ENCODE measurements at places on chromosomes 5 and 9.

DNA sequence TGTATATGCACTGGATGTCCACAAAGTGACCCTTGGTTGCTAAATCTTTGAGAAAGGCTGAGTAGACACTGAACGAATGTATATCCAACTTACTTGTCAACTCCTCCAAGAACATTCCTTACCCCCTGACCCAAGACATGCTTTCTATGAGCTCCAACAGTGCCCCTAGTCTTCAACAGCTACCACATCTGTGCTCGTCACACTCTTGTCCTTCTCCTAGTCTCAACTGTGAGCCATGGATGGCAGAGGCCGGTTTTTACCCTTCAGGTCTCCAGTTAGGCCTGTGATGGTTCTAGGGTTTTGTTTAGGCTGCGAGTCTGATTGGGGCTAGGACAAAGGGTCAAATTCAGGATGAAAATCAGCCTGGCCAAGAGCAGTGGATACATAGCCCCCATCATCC lies 19.0 kb upstream of the GPX3 start:
- no peak for DNase-seq

DNA sequence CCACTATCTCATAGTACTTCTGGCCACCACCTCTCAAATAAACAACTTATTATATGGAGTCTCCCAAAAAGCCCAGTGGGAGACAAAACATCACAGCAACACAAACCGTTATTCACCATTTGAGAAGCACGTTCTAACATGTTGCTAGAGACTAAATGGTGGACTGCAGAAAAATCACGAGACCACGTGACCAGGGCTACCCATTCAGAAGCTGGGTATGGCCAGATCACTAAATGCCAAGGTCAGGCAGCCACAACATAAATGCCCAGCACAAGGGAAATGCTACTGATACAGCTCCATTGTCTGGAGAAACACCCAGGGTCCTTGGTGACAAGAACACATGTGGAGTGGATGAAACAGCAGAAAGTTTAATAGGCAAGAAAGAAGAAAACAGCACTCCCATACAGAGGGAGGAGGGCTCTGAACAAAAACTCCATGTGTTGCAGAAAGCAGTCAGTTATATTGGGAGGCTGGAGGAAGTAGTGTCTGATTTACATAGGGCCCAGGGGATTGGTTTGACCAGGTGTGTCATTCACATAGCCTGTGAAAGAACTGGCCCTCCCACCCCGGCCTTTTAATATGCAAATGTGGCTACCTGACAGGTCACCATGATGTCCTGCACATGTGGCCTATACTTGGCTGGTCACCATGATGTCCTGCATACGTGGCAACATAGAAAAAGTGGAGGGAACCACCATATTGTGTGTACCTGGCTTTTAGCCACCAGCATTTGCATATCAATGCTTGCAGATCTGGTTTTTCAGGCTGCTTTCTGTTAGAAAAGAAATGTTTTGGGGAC lies 97.2 kb downstream of the TRIM36 start:
- no peak for DNase-seq

GRCh38 chr5:18305288-18305924 lies 671.1 kb downstream of the TAF11L14 start:
- peak; percentile 90 for DNase-seq

- DNase-seq = no peak
These were observed 44.4 kb upstream of the SAP30L start for GRCh38 chr5:154401355-154401754.

GRCh38 chr5:95110118-95110517 lies 174.8 kb downstream of the MCTP1 start:
- DNase-seq = no peak

- DNase-seq = no peak
These were observed 43.2 kb upstream of the BRINP1 start for GRCh38 chr9:119412399-119412798.

- no peak for DNase-seq
These were observed 4.8 kb downstream of the IL9 start for GRCh38 chr5:135890867-135891266.

GRCh38 chr5:89452081-89452480 lies 569.1 kb upstream of the MEF2C start:
- DNase-seq = no peak

DNA sequence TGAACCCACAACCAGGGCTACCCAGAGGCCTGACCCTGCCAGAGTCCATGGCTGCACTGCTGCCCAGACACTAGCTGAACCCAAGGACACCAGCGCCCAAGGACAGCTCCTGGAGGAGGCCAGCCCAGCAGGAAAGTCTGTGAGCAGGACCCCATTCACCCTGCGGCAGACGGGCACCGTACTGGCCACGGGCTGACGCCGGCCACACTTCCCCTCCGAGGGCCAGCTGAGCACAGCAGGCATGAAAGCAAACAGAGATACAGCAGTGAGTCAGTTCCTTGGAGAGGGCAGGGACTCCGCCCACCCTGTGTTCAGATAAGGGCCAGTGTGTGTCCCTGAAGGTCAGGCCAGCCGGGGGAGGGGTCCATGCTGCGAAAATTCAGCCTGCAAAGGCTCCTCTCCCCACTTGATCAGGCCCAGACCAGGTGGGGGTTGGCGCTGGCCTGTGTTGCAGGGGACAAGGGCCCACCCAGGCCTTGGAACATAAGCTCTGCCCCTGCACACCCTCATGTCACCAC lies 3.2 kb downstream of the RNF208 start:
- no peak for DNase-seq

DNA sequence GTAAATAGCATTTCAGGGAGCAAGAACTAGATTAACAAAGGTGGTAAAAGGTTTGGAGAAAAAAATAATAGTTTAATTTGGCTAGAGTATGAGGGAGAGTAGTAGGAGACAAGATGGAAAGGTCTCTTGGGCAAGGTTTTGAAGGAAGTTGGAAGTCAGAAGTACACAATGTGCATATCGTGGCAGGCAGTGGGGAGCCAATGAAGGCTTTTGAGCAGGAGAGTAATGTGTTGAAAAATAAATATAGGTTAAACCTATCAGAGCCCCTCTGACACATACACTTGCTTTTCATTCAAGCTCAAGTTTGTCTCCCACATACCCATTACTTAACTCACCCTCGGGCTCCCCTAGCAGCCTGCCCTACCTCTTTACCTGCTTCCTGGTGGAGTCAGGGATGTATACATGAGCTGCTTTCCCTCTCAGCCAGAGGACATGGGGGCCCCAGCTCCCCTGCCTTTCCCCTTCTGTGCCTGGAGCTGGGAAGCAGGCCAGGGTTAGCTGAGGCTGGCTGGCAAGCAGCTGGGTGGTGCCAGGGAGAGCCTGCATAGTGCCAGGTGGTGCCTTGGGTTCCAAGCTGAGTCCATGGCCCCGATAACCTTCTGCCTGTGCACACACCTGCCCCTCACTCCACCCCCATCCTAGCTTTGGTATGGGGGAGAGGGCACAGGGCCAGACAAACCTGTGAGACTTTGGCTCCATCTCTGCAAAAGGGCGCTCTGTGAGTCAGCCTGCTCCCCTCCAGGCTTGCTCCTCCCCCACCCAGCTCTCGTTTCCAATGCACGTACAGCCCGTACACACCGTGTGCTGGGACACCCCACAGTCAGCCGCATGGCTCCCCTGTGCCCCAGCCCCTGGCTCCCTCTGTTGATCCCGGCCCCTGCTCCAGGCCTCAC lies at the start of gene CA9:
TSS of gene CA9 (plus strand) at position 797 of the 893 bp plus-strand sequence. CDS start at position 829, 32 bp downstream.
- no peak for DNase-seq

DNA sequence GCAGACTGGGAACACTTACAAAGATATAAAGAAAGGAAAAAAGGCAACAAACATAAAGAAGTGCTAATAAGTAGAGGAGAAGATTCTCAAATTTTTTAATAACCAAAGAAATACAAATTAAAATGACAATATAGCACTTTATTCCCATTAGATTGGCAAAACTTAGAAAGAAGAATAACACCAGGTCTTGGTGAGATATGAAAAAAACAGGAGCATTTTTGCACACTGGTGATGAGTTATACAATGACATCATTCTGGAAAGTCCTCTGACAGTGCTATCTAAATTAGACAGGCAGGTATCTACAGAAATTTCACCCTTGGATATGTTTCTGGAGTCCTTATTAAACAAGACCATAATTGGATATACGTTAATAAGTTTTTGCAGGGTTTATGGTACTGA lies 9.5 kb upstream of the SFXN1 start:
- no peak for DNase-seq

DNA sequence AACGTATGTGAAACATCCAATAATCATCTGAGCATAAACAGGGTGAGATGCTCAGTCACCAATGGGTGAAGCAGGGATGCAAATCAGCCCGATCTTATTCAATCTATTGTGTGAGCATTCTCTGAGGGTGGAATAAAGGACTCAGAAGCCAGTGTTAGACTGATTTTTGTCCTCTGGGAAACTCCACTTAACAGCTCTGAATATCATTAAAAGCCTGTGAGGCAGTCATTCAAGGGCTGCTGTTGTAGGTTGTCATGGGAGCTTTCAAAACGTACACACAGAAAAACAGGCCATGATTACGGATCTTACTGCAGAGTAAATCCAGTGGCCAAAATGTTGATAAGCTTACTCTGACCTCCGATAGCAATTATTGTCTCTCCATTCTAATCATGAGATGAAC lies 266.5 kb upstream of the EFNA5 start:
- peak; percentile 34 for DNase-seq

GRCh38 chr9:133818444-133818843 lies 80.3 kb upstream of the SARDH start:
- DNase-seq = no peak

DNA sequence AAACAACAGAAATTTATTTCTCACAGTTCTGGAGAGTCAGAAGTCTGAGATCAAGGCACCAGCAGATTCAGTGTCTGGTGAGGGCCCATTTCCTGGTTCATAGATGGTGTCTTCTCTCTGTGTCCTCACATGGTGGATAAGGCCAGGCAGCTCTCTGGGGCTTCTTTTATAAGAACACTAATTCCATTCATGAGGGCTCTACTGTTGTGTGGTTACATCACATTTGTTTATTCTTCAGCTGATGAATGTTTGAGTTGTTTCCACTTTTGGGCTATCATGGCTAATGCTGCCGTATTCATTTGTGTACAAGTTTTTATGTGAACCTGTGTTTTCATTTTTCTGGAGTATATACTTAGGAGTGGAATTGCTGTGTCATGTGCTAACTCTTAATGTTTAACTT lies 35.2 kb downstream of the DDX4 start:
- peak; percentile 16 for DNase-seq

DNA sequence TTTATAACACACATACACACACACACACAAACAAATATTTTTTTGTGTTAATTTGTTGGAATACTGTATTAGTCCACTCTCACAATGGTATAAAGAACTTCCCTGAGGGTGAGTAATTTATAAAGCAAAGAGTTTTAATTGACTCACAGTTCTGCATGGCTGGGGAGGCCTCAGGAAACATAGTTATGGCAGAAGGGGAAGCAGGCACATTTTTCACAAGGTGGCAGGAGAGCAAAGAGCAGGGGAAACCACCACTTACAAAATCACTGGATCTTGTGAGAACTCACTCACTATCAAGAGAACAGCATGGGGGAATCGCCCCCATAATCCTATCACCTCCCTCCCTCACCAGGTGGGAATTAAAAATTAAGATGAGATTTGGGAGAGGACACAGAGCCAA lies 205.4 kb upstream of the PTPRD start:
- no peak for DNase-seq

DNA sequence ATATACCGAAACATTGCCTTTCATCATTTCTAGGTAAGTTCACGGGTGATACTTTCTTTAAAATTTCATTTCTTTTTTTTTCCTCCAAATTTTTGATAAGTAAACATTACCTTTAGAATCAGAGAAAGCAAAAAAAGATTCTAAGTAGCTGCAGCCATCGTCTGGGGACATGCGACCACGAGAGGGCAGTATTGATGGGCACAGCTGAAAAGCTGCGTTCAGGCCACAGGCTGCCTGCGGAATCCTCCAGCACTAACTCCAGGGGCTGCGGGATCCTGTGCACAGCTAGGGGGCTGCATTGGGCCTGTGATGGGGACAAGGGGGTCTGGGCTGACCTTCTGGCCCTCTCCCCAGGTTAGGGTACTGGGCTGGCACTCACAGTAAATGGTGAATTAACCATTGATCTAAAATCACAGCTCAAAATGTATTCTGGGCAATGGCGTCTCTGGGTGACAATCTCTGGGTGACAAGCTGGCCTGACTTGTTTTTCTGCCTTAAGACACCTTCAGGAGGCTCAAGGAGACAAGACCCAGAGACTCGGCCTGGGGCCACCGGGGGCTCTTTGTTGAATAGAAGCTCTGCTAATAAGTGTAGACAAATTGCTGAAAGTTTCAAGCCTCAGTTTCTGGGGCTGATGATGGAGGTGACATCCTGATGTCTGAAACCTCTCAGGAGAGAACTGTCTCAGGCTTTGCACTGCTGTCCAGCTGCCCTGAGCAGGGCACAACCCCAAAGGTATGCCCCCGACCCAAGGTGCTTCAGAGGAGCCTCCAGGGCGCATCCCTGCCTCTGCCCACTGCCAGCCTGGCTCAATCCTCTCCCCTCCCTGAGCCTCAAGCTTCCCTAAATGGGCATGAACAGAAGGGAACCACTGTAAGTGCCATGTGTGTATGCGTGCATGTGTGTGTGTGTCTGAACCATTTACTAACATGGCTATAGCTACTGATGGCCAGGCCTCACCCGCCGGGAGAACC lies 44.3 kb upstream of the SARDH start:
- DNase-seq = no peak

GRCh38 chr9:14313378-14313940 lies 482 bp downstream of the NFIB start:
- peak; percentile 63 for DNase-seq

GRCh38 chr5:52579391-52579790 lies 208.3 kb upstream of the ITGA1 start:
- peak; percentile 94 for DNase-seq

DNA sequence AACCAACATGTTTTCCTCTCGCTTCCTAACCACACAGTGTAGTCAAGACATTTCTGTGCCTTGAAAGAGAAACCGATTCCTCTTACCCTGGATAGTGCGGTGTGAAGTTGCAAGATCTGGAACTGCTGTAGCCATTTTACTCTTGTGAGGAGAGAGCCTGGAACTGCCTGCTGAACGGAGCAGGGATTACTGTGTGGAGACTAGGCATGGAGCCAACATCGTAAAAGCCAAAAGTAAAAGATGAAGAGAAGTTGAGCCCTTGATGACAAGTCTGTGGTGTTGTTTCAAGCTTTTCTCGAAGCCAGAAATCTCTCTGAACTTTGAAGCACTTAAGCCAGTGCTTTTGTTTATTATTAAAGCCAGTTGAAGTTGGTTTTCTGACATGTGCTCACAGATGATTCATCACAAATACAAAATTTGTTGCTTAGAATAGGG lies 110.1 kb upstream of the GRIN3A start:
- DNase-seq = no peak

GRCh38 chr9:376115-376514 lies 161.4 kb downstream of the DOCK8 start:
- DNase-seq = no peak

GRCh38 chr5:37598733-37599132 lies 219.6 kb downstream of the WDR70 start:
- no peak for DNase-seq

GRCh38 chr9:130936285-130937117 lies 2.5 kb downstream of the FIBCD1 start:
- no peak for DNase-seq

- DNase-seq = no peak
These were observed 21.9 kb downstream of the MOCS2 start for GRCh38 chr5:53087621-53088121.

- DNase-seq = no peak
These were observed 172.6 kb downstream of the SH3GL2 start for GRCh38 chr9:17751486-17751885.

- DNase-seq = no peak
These were observed 415.0 kb downstream of the NFIB start for GRCh38 chr9:13898957-13899356.

GRCh38 chr5:169527863-169528262 lies 55.7 kb upstream of the SPDL1 start:
- no peak for DNase-seq

GRCh38 chr9:95506678-95507463 lies 9.9 kb downstream of the PTCH1 start:
- peak; percentile 60 for DNase-seq

GRCh38 chr9:81636255-81636599 lies 53.1 kb downstream of the TLE1 start:
- no peak for DNase-seq
